Suprapubic skin (tissue), 4 donors: ENCODE measurements at places on chromosomes 5 and 9.

DNA sequence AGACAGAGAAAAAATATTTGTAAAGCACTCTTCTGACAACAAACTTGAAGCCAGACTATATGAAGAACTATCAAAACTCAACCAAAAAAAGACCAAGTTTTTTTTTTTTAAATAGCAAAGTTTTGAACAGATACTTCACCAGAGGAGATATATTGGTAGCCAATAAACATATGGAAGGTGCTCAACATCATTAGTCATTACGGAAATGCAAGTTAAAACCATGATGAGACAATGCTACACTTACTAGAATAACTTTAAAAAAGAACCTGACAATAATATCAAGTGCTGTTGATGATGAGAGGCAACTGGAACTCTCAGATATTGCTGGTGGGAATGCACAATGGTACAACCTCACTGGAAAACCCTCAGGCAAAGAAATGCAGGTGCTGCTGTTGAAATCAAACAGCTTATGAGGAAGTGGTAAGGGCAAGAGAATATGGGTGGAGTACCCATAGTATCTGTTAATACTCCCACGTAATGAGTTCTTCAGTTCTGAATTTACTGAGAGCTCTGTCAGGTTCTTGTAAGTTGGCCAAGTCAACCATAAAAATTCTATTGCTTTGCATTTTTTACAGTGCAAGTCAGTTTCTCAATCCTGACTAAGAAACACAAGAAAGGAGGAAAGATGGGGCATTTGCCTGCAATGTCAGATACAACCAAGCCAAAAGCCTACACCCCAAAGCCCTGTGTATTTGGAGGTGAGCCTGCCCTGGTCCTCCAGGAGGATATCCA, 87.3 kb upstream of the GNAQ start:
- DNase-seq, result no peak

GRCh38 chr5:11851416-11851815, 52.8 kb downstream of the CTNND2 start:
- no peak for DNase-seq

GRCh38 chr9:120542701-120543490, 37.1 kb downstream of the CDK5RAP2 start:
- no peak for DNase-seq

- DNase-seq, result no peak
Measured at GRCh38 chr5:95487880-95488279, 66.9 kb downstream of the SKIC3 start.

DNA sequence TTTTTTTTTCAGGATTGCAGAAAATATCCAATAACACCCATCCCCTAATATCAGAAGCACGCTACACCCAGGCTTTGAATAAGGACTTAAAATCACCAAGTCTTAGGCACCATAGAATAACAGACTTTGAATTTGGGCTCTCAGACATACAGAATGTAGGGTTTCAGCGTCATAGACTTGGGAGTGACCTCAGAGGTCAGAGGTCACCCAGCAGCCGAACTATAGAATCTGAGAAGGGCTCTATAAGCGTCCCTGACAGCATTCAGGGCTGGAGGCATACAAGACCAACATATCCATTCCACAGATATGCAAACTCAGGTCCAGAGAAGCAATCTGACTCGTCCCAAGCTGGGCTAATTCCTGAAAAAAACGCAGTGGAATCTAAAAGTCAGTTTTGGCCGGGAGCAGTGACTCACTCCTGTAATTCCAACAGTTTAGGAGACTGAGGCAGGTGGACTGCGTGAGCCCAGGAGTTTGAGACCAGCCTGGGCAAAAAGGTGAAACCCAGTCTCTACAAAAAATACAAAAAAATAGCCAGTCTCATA, 34.7 kb downstream of the SLC6A7 start:
- DNase-seq, result no peak

- no peak for DNase-seq
Measured at GRCh38 chr9:2157277-2158110, 142.3 kb downstream of the SMARCA2 start.
